ENCODE measurements at places on chromosomes 16 and 17. TPM values are rescaled to one million over a fixed set of nuclear protein-coding genes. Genes with fewer than 3 reads are reported as not detected.

The C17orf113 gene
- 0.40 TPM for total RNA-seq

The ZFPM1 gene
- 6.7 TPM for total RNA-seq

The OMG gene
- total RNA-seq: not detected

The DGKE gene
- total RNA-seq: 4.9 TPM

The PARN gene
- 34.6 TPM for total RNA-seq

The CNGB1 gene
- total RNA-seq: 0.27 TPM

The CACNG3 gene
- not detected for total RNA-seq

The SHMT1 gene
- total RNA-seq: 48.0 TPM

The DVL2 gene
- total RNA-seq: 44.5 TPM

The BRIP1 gene
- 3.7 TPM for total RNA-seq

The KREMEN2 gene
- 2.3 TPM for total RNA-seq

The EIF1 gene
- total RNA-seq: 1,237 TPM

The DNAAF8 gene
- 1.3 TPM for total RNA-seq

The RCVRN gene
- not detected for total RNA-seq

The ENPP7 gene
- not detected for total RNA-seq

The CD300E gene
- total RNA-seq: not detected

The TRPV3 gene
- 0.30 TPM for total RNA-seq

The KRT40 gene
- not detected for total RNA-seq

The RNF222 gene
- not detected for total RNA-seq

The TEDC2 gene
- 12.6 TPM for total RNA-seq

The NACA2 gene
- not detected for total RNA-seq

The LITAFD gene
- not detected for total RNA-seq

The ATP2A1 gene
- total RNA-seq: 1.3 TPM

The KCNH4 gene
- 0.33 TPM for total RNA-seq

The SLFN14 gene
- not detected for total RNA-seq

The MYL4 gene
- total RNA-seq: not detected

The GSE1 gene
- total RNA-seq: 18.2 TPM

The IGF2BP1 gene
- total RNA-seq: 58.9 TPM

The TBC1D3H gene
- total RNA-seq: not detected

The SLC47A2 gene
- total RNA-seq: 0.14 TPM

The CCDC200 gene
- not detected for total RNA-seq

The SSH2 gene
- total RNA-seq: 28.1 TPM

The ITGA2B gene
- 1.6 TPM for total RNA-seq

The TBX2 gene
- total RNA-seq: 7.0 TPM

The PRR15L gene
- total RNA-seq: 1.6 TPM

The DOK4 gene
- 26.4 TPM for total RNA-seq

The AOC3 gene
- total RNA-seq: 1.1 TPM

The GLP2R gene
- total RNA-seq: 7.6 TPM

Data from A549 treated with ZK216348 at 1 μM for 4 hours (cell line).